ENCODE measurements at places on chromosomes 2 and 18.

- DNase-seq = no peak
Measured at GRCh38 chr2:215831296-215831913, 181.9 kb downstream of the MREG start.

GRCh38 chr2:174996622-174997021 is 8.6 kb downstream of the CHN1 start:
- no peak for DNase-seq

- DNase-seq = no peak
Measured at GRCh38 chr2:23385351-23385747, 370 bp downstream of the KLHL29 start.

GRCh38 chr2:222797871-222798270 is 63.0 kb upstream of the ACSL3 start:
- DNase-seq = no peak

GRCh38 chr2:105468582-105469042 is 69.8 kb upstream of the FHL2 start:
- DNase-seq = no peak

DNA sequence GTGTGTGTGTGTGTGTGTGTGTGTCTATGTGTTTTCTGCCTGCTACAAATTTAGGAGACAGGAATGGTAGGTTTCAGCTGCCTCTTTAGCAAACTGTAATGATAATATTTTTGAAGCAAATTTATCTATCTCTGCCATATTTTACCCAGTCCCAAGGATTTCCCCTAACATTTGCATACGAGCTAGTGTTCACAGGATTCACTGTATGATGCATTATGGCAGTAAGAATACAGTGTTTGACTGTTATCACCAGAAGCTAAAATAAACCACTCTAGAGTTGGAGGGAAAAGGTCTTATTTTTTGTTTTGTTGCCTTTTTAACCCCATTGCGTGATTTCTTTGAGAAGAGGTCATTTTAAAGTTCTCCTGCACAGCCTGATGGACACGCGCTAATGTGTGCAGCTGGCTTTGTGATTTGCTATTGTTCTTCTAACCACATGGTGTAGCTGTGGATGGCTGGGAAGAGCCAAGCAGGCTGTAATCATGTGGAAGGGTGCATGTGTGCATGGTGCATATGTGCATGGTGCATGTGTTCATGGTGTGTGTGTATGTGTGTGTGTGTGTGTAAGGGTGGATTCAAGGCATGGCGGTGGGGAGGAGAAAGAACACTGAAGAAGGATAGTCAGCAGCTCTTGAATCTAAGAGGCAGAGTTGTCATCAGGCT is 62.4 kb downstream of the PLB1 start:
- no peak for DNase-seq

DNA sequence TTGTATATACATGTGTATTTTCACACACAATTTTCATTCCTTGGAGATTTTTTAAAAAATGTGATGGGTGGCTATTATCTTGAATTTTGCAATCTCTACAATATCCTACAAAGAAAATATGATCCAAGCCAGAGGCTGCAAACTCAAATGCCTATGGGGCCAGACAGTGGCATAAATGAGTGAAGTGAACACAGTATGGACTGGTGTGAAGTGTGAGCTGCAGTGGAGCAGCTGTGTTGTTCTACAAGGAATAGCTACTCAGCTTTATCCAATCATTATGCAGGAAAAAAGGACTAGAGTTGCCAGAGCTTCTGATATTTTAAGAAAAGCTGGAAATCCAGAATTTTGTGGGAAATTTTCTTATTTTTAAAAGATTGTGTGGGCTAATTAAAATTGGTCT is 62.1 kb downstream of the ARHGEF33 start:
- DNase-seq = no peak

DNA sequence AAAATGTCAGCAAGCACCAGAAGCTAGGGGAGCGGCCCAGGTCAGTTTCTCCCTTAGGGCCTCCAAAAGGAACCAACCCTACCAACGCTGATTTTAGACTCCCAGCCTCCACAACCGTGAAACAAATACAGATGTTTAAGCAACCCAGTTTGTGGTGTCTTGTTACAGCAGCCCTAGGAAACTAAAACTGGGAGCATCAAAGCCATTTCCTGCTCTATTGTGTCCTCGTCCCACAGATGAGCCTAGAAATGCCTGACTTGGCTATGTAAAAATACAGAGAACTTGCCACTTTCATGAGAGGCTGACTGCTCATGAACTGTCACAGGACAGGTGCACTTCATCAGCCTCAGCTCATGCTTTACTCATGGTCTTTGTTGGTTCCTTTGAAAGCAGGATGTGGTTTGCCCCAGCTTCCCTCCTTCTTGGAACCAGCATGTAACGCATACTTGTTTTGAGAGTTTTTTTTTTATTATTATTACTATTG is 97.6 kb upstream of the SLC39A10 start:
- no peak for DNase-seq

DNA sequence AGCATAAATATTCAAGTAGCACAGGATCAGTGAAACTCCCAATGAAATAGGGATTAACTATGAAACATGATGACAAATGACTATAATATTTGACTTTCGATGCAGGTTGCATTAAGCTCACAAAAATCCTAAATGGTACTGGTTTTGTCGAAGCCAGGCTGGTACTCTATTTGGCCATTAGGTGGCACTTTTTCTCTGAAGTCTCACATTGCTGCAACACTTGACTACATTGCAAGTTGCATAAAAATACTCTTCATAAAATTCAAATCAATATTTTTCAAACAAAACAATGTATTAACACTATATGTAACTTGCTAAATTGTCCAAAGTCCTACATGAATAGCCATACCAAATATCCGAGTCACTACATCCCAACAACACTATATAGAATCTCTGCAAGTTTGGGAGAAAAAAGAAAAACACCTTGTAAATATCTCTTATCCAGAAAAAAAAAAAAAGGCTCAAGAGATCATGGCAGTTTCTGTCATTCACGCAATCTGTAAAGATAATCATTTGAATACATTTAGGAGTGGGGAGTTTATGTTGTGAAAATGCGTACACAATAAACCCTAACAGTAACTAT is 9.5 kb downstream of the RTTN start:
- DNase-seq = peak; percentile 17

DNA sequence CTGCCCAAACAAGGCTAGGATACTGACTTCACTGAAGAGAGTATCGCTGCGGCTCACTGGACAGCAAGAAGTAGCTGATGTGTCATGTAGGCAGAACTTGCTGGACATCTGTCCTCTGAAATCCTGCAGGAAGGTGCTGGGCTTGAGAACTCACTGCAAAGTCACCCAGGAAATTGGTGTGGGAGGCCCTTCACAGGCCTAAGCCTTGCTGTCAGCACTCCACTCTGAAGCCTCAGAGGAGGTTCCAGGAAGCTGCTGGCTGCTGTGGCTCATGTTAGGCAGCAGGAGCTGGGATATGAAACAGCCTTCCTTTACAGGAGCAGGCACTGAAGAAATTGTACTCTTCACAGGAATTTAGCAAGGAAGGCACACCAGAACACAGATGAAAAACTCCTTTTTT is 88.3 kb upstream of the CCDC68 start:
- no peak for DNase-seq

- no peak for DNase-seq
Measured at GRCh38 chr18:70207181-70207580, 1.7 kb upstream of the RTTN start.

GRCh38 chr18:34023471-34023870 is 201.2 kb downstream of the NOL4 start:
- DNase-seq = no peak

DNA sequence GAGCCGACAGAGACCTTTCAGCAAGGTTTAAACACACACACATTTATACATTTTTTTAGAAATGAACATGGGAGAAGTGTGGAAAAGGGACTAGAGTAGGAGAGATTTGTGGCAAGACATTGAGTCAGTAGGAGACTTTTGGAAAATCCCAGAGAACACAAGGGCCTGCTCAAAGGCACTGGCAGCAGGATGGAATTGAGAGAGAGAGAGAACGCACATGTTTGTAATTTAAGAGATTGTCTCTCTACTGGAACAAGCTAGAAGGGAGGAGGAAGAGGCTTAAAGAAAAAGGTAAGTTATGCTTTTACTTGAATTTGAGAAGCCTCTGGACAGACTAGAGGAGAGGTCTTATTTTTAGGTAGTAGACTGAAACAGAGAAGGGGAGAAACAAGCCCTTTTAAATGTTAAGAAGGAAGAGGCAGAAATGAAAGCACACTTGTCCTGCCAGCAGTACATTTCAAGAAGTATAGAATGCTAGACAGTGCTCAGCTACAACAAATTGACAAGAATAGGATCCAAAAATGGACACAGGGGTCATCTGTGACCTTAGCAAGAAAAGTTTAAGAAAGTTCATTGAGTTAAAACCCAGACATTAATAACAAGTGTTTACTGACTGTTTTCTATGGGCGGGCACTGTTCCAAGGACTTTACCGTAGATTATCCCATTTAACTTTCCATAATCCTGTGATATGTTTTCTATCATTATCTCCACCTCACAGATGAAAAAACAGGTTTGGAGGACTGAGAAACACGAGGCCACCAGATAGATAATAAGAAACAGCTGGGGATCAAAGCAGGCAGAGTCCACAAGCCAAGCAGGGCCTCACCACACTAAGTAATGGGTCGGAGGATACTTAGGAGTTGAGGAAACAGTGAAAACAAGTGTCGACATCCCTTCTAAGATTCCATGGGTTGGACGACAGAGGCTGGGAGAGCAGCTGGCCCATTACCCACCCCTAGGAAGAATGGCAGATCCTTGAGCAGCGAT is 306.5 kb upstream of the NRP2 start:
- no peak for DNase-seq

All from NCI-H1694 treated with DMSO at 0.1 percent for 48 hours (cell line).